ENCODE measurements at places on chromosomes 2 and 18.
A peak's percentile ranks its signal among the peaks of the same experiment; 100 is the strongest.

- no peak for DNase-seq
Observed at GRCh38 chr2:25492726-25493125, 151.0 kb upstream of the DNMT3A start.

DNA sequence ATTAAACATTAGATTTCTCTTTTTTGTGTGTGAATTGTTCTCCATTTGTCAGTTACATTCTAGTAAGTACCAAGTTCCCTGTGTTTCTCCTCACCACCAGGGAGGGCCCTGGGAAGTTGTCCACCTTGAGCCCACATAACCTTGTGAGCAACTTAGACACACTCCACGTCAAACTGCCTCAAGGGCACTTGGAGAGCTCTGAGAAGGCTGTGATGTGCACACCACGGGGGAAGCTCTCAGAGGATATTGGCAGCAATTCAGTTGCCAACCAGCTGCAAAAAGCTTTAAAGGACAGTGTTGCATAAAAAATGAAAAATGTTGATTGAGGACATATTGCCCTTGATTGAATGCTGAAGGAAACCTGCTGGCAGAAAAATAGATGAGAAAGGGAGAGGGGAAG lies 743.6 kb downstream of the RNF144A start:
- DNase-seq, result no peak

DNA sequence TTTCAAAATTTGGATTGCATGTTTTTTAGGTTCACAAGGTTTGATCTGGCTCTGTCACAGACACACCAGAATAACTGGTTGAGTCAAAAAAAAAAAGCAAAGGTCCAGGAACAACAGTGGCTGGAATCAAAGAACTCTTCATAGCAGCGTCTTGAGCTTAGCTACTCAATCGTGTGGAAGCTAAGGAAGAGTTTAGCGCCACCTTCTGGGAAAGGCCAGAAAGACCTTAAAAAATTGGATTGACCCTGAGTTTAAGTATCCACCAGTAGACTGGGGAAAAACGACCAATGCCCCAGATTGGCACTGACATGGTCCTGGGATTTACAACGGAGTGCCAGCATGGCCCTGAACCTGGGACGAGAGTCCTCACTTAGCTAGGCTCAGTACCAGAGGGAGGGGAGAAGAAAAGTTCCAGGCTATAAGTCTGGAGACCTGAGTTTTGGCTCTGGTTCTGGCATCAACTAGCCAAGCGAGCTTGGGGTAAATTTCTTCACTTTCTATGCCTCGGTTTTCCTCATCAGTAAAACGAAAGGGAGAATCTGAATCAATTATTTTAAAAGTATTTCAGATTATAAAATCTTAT lies 71.1 kb upstream of the TFCP2L1 start:
- DNase-seq, result no peak

GRCh38 chr2:113260991-113261390 lies 17.7 kb downstream of the PAX8 start:
- no peak for DNase-seq

DNA sequence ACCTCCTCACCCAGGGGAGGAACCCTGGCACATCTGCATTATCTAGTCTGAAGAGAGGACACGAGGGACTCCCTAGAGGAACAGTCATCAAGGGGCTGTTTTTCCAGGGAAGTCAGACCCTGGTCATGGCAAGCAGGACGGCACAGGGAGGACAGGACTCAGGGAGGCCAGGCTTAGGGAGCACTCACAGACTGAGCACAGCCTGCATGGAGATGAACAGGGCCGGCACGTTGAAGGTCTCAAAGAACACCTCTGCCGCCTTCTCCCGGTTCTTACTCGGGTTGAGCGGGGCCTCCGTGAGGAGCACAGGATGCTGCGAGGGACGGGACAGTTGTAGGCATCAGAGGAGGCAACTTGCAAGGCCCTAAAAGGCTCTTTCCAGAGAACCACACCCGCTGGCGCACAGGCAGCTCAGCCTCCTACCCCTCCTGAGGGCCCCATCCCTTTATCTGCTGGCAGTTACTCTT lies 5.1 kb downstream of the ACTR1B start:
- DNase-seq, result no peak

GRCh38 chr2:152701198-152701597 lies 16.1 kb downstream of the PRPF40A start:
- no peak for DNase-seq

DNA sequence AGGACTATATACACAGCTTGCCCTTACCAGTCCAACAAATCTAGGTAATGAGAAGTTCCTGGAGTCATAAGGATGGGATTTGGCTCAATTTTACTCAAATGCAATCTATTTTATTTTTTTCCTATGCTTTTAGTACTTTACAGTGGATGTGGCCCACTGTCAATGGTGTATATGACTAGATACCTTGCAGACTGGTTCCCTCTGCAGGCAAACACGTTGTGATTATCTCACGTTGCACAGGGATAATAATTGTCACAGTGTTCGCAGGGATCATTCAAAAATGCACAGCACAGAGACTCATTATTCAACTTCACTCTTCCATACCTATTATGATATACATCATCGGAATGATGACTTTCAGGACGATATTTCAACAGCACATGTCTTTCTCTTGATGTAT lies 359.7 kb downstream of the MBD2 start:
- DNase-seq, result no peak

DNA sequence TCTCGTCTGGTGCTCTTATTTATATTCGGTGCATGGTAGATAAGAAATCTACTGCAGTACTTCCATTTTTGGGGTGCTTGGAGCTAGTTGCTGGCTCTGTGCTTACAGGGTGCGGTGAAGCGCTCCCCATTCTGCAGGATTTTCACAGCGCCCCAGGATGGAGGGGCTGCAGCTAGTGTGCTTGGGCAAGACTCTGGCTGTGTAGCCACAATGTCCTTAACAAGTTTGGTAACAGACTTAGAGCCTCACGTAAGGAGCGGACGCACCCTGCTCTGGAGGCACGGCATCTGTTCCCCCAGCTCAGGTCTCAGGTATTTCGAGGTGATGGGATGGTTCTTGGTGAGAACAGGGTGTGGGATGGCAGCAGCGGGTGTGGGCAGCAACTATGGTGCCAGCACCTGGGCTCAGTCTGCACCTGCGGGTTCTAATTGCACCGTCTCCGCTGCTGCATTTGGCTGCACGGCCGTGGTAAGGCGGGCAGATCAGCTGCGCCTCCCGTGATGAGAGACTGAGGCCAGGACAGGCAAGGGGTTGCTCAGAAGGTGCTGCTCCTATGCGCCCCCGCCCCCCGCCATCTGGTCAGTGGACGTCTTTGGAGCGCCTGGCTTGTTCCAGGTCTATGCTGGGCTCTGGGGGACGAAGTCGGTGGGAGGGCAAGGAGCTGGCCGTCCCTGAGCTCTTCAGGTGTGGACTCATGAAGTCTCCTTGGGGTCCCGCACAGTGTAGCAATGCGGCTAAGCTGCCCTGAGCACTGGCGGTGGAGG lies 20.1 kb upstream of the ALLC start:
- DNase-seq, result no peak

DNA sequence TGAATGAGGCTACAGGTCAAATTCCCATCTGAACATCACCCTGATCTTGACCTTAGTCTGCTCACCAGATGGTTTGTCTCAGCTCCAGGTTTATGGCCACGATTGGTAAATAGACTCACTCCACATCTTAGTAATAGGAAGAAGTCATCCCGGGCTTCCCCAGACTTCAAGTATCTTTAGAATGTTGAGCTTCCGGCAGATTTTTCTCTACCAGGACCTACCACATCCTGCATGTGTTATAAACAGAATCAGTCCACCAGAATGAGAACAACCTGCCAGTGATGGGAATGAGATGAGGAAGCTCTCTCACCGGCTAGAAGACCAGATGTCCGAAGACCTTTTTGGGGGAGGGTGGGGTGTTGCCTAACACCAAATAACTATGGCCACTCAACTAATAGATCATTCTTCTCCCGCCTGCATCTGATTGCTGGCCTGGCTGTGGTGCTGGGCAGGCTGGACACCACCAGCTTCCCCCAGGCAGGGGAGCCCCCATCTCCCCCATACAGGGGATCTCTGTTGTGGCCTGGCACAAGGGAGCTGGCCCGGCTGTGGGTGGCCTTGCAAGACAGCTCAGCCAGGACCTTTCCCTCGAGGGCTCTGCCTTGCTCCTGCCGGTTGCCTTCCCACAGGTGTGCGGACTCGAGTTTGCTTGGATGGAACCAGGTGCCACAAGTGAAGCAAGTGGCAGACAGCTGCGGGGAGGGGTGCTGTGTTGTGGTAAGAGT lies 88.5 kb downstream of the SH3RF3 start:
- no peak for DNase-seq

DNA sequence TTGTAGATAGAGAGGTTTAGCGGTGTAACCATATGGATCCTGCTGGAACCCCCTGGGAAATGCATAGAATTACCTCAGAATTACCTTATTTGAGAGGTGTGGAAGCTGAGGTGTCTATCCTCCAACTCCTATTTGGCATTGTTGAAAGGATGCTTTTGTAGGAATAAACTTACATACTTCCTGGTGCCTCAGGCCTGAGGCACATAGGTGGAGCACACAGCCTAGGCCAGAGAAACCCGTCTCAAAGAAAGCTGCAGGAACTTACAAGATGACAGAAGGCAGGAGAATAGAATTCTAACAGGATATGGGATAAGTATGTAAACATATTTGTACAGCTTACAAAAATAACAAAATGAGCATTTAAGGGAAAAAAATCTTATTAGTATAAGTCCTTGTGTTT lies 1507.2 kb upstream of the ZEB2 start:
- DNase-seq, result no peak

GRCh38 chr2:69083235-69083748 lies 70.3 kb downstream of the ANTXR1 start:
- no peak for DNase-seq

- no peak for DNase-seq
Observed at GRCh38 chr2:241069821-241070281, 32.2 kb downstream of the MTERF4 start.

GRCh38 chr18:26133652-26134051 lies at the start of gene PSMA8:
Gene PSMA8 (plus strand): TSS chr18:26133869. CDS start chr18:26133966, 97 bp downstream.
- DNase-seq, result peak; percentile 44

- no peak for DNase-seq
Observed at GRCh38 chr2:22382479-22383169, 1002.4 kb upstream of the KLHL29 start.

GRCh38 chr18:46161703-46162396 lies 57.7 kb downstream of the HAUS1 start:
- no peak for DNase-seq

GRCh38 chr2:4962419-4962818 lies 729.8 kb upstream of the SOX11 start:
- no peak for DNase-seq

GRCh38 chr2:97688062-97688827 lies 18.7 kb downstream of the C2orf92 start:
- DNase-seq, result no peak

GRCh38 chr2:120896901-120897300 lies 161.2 kb downstream of the GLI2 start:
- DNase-seq, result no peak

- no peak for DNase-seq
Observed at GRCh38 chr2:85278361-85278760, 49.4 kb downstream of the TGOLN2 start.

- DNase-seq, result no peak
Observed at GRCh38 chr18:61435064-61435652, 101.9 kb downstream of the CDH20 start.

- DNase-seq, result no peak
Observed at GRCh38 chr2:106566050-106566449, 78.9 kb downstream of the CD8B2 start.

DNA sequence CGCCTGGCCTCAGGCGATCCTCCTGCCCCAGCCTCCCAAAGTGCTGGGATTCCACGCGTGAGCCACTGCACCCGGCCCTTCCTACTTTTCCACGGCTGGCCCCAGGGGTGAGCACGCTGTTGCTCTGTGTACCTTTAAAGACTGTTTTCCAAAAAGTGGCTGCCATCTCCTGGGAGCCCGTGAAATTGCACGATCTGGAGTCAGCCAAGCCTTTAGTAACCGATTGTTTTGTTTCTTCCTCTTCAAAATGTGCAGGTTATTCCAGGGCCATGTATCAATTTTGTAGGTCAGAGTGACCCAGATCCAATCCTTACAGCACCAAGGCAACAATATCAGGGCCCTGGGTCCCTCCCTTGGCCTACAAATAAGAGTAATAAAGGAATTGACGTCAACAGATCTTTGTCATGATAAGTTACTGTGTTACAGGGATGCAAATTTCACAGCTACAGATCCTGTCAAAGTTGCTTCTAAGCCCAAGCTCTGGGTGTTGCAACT lies 135.6 kb upstream of the ZNF236 start:
- DNase-seq, result no peak

- DNase-seq, result no peak
Observed at GRCh38 chr2:192885569-192886160, 690.9 kb upstream of the TMEFF2 start.
